KG1 (cell line): ENCODE measurements at places on chromosomes 6 and 20.

DNA sequence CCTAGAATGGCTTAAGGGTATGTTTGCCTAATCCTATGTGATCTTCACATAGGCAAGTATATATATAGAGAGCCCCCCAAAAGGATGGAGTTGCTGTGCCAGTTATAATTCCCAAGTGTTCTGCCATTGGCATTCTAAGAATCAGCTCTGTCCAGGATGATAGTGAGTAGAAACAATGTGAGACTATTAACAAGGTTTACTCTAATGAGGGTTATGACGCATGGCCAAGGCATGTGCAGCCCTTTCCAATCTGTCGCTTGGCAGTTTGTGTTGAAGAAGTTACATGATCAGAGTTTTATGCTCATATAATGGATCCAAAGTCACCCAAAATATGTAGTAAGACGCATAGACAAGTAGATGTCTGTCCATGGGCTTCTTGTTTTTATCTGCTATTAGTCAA is 33.6 kb downstream of the VGLL2 start:
- no peak for DNase-seq

GRCh38 chr6:77397561-77397960 is 65.7 kb downstream of the HTR1B start:
- no peak for DNase-seq

DNA sequence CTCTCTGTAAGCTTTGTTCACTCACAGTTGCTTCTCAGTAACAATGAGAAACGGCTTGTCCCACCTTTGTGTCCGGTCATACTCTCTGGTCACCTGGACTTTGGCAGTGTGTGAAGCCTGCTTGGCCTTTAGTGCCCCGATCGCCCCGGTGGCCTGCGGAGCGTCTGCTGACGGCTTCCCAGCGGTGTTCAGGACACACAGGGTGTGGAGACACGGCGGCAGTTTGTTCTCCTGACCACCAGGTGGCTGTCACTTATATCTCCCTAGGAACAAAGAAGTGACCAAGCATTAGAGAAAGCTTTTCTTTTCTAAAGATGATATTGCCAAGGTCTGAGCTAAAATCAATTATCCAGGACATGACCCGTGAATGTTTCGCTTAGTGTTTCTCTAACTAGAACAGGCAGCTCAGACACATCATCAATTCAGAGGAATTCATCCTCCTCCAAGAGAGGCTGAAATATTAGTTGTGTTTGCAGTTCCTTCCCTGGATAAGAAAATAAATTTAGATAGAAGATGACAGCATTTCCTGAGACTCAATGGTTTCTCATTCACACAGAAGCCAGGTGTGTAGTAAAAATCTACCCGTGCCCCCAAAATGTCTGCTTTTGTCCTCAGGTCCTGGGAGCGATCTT is 167.4 kb upstream of the THBS2 start:
- no peak for DNase-seq

DNA sequence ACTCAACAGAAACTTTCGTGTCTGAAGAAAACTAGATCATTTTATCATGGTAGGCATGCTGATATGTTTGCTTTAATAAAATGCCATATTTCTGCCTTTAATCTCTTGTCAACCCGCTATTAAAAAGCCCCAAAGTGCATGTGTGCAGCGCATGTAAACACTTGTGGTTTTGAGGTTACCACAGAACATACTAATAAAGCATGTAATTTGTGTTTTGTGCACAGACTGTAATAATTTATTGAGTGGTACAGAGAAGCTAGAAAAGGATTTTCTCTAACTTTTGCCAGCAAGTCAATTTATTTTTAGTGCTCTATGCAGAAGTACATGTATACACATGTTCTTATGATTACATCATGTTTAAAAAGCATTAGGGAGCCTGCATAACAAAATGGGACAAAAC is 349.9 kb upstream of the SLC35B3 start:
- no peak for DNase-seq

GRCh38 chr20:35478804-35479472 is 23.5 kb downstream of the CEP250 start:
- no peak for DNase-seq

- DNase-seq: no peak
These were observed 131.9 kb downstream of the TRMT11 start for GRCh38 chr6:126118058-126118755.
